Esophagus mucosa (tissue), 1 donor: ENCODE measurements at places on chromosomes 12 and 14.

DNA sequence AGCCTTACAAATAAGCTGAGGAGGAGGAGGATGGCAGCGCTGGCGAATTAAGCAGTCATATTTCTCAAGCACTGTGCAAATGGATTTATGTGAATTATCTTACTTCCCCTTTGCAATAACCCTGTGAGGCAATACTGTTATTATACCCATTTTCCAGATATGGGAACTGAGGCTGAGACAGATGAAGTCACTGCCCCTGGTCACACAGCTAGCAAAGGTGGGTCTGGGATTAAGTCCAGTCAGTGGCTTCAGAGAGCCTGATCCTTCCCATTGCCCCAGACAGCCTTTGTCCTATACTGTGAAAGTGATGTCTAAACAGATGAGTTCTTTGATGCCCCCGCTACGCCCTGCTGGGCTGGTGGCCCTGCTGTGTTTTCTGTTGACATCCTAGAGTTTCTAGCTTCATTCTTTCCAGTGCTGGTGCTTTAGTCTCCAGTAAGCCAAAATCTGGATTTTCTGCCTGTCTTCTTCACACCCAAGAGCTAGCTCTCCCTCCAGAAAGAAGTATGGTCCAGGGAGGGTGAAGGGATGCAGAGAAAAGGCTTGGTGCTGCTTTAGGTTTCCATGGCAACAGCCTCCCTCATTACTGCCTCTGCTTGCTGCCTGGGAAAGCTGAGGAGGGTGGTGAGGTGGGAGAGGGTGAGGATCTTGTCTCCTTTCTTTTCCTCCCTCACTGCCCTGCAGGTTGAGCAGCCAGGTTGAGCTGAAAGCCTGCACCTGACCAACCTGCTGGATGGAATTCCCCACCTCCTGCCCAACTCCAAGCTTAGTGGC is 30.7 kb downstream of the TMEM63C start:
- ATAC-seq = no peak

- ATAC-seq = peak; percentile 61
Observed at GRCh38 chr14:65168840-65169239, 66.5 kb upstream of the MAX start.

GRCh38 chr12:53299454-53300180 is at the start of gene MYG1:
Gene MYG1, plus strand, starts transcription at chr12:53299695. Its CDS starts 43 bp downstream, at chr12:53299738.
- ATAC-seq = peak; percentile 81

DNA sequence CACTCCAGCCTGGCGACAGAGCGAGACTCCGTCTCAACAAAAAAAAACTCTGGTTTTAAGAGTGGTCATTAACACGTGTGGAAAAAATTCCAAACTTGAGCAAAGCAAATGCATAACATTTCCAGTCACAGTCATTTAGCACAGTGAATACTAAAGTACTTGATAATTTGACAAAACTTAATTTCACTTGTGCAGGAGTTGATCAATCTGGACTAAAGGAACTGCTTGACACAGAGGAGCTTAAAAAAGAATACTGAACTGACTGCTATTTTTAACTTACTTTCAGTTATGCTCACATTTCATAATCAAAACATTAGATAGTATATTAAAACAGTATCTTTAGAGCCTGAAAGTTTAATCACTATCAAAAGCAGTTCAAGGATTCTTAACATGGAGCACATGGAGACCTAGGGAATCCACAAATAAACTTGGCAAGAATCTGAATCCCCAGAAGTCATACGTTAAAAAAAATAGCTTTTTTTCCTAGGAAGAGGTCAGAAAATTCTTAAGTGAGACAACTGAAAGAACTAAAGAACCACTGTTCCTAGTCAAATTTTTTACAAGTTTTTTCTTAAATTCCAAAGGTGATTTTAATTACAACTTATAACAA is 7.4 kb downstream of the UBE2N start:
- no peak for ATAC-seq
